ENCODE measurements at places on chromosomes 16 and 17. TPM values are rescaled to one million over a fixed set of nuclear protein-coding genes. Genes with fewer than 3 reads are reported as not detected.

The TP53TG3D gene
- 0.22 TPM for total RNA-seq

The C17orf113 gene
- 2.3 TPM for total RNA-seq

The CFDP1 gene
- 59.1 TPM for total RNA-seq

The TEKT3 gene
- 1.1 TPM for total RNA-seq

The SLC35B1 gene
- 104 TPM for total RNA-seq

The ENPP7 gene
- not detected for total RNA-seq

The CDH13 gene
- 7.8 TPM for total RNA-seq

The NGFR gene
- 14.5 TPM for total RNA-seq

The PPY gene
- total RNA-seq = not detected

The CLEC18A gene
- 1.7 TPM for total RNA-seq

The PIGS gene
- total RNA-seq = 111 TPM

The TBC1D3I gene
- not detected for total RNA-seq

The CTF1 gene
- total RNA-seq = 5.9 TPM

The DNASE1L2 gene
- 1.4 TPM for total RNA-seq

The CD68 gene
- total RNA-seq = 52.0 TPM

The MYH2 gene
- not detected for total RNA-seq

The WFDC1 gene
- 1.6 TPM for total RNA-seq

The C16orf96 gene
- 0.11 TPM for total RNA-seq

The TBC1D28 gene
- total RNA-seq = not detected

The UTS2R gene
- total RNA-seq = 5.3 TPM

The CFAP52 gene
- 0.78 TPM for total RNA-seq

The INCA1 gene
- total RNA-seq = 1.2 TPM

The MIEF2 gene
- total RNA-seq = 47.0 TPM

The TMEM204 gene
- 38.5 TPM for total RNA-seq

The ASPA gene
- total RNA-seq = 0.50 TPM

The PRAC2 gene
- total RNA-seq = not detected

The UQCRC2 gene
- total RNA-seq = 333 TPM

The SIRT7 gene
- 15.2 TPM for total RNA-seq

The TEKT5 gene
- not detected for total RNA-seq

The TLK2 gene
- 45.8 TPM for total RNA-seq

The KRTAP4-3 gene
- not detected for total RNA-seq

The FOXL1 gene
- 1.4 TPM for total RNA-seq

The RPA1 gene
- 37.2 TPM for total RNA-seq

The RHBDL1 gene
- 0.63 TPM for total RNA-seq

The TBC1D26 gene
- total RNA-seq = 0.22 TPM

The MPO gene
- 0.24 TPM for total RNA-seq
